Cardiac fibroblast (primary cell): ENCODE measurements at places on chromosomes 3 and 15.

- no peak for DNase-seq
Measured at GRCh38 chr3:30236011-30236410, 370.4 kb upstream of the TGFBR2 start.

GRCh38 chr3:45605534-45605933 is 11.0 kb downstream of the LIMD1 start:
- no peak for DNase-seq

DNA sequence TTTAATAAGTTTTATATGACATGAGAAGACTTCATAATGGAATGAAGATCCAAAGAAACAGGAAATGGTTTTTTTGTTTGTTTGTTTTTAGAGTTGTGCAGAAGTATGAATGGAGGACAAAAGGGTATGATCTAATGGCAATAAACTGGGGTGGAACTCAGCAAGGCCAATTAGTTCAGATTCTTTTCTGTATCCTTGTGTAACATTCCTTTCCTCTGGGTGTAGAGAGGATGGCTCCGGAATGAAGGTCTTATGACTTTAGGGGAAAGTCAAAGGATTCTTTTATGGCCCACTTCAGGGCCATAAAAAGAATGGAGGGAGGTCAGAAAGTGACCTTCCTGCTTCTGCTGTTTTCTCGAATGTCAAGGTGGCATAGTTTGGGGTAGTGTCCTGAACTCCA is 152.6 kb downstream of the DPH6 start:
- DNase-seq = no peak

GRCh38 chr3:138205527-138205926 is 18.4 kb downstream of the ARMC8 start:
- no peak for DNase-seq

DNA sequence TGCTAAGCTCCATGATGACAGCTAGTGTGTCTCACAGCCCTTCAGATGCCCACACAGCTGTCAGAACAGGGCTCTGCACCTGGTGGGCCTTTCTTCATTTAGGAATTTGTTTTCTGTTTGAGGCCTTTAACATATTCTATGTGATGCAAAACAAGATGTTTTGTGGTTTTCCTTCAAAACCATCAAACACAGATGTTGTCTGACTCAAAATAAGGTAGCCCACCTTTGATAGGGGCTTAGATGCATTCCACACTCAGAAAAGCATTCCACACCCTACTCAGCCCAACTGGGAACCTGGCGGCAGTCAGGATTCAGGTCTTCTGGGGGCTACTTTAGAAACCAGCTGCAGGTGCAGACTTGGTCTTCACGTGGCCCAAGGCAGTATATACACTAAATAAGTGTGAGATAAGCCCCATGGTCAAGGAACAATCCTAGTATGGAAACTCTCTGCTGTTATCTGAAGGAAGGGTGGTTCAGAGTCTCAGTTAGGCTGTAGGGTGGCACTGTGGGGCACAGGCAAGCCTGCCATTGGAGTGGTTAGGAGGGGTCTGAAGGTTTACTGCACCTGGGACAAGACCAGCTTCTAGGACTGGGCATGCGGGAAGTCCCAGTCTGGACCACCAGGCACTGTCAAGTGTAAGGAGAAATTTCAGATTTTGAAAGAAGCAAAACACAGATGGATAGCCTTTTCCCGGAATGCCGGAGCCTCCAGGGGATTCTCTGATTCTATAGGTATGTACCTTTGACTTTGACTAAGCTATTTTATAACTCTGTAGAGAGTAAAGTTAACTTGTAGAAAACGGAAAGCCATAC is 20.1 kb downstream of the LRRC2 start:
- no peak for DNase-seq

GRCh38 chr3:141493184-141493583 is 6.4 kb downstream of the RASA2 start:
- DNase-seq = no peak

- no peak for DNase-seq
Measured at GRCh38 chr15:64337761-64338160, 18.2 kb downstream of the CSNK1G1 start.

DNA sequence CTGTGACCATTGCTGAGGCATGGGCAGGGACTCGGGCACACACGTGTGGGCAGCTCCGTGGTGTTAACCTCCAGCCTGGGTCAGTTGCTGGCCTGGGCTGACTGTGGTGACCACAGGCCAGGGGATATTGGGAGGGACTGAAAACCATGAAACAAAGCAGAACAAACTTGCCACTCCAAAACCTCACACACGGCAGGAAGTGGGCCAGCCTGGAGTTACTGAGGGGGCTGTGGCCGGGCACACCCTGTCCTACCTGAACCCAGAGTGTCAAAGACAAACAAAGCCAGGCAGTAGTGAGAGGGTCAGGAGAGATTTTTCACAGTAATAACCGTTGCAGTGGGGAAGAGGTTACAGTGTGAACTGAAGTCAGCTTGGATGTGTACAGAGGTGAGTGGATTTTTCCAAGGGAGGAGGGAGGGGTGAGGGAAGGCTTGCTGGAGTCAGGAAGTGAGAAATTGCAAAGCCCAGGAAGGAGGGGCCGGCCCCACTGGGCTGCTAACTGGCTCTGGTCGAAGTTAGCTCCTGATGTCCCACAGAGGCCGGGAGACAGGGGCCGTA is 40.0 kb upstream of the ATP10A start:
- DNase-seq = peak; percentile 56

DNA sequence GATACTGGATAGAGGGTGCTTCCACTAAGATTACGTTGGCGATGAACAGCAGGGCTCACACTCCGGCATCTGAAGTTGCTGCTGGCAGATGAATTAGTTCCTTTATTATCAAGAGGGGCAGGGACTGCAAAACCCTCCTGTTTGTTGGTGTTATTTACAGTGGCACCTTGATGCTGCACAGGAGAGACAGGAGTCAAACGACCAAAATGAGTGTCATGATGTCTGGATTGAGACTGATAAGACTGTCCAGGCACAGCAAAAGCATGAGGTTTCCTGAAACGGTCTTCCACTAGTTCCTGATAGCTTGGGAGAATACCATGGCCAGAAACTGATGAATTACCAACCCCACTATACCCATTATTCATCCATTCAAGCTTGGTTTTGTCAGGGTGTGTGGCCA is 100.8 kb upstream of the NEDD4 start:
- DNase-seq = no peak

GRCh38 chr15:70342141-70342540 is 244.4 kb upstream of the TLE3 start:
- no peak for DNase-seq

DNA sequence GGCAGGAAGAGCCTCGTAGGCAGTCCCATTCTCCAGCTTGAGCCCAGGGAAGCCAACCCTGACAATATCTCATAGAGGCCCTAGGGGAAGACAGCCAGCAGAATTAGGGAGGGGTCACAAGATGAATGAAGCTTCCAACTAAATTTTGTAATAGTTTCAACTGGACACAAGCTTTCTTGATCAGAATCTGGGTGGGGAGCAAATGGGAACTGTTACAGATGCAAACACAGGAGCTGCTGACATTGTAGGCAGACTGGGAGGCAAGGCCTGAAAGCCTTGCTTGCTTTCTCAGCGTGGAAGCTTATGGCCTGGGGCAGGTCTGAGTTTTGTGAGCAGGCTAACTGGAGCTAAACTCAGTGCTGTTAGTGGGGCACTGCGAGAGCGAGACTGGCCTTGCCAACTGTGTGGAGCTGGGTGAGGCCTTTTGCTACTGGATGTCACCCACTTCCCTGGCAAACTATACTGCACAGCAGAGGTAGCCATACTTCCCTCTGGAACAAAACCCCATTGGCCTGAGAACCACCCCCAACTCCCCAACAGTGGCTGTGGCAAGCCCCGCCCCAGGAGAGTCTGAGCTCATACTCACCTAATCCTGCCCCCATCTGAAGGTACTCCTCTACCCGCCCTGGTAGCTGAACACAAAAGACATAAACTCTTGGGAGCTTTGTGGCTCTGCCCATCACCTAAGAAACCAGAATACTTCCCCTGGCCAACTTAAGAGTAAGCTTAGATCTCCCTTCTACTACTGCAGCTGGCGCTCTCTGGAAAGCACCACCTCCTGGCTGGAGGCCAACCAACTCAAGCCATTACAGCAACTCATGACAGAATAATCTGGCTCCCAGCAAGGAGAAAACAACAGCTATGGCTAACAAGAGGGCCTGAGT is 42.9 kb downstream of the CFAP20DC start:
- DNase-seq = peak; percentile 80

DNA sequence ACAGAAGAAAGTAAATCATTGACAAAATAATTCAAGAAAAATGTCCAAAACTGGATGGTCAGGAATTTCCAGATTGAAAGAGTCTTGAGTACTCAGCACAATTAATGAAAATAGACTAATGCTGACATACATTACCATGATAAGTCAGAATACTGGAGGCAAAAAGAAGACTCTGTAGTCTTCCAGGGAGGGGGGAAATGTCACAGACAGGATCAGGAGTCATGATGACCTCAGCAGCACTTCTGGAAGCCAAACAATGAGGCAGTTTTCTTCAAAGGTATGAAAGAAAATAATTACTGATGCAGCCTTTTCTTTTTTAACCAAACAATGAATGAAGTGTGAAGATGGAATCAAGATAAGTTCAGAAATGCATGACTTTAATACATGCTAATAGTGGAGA is 30.1 kb upstream of the SLC22A13 start:
- DNase-seq = peak; percentile 11

DNA sequence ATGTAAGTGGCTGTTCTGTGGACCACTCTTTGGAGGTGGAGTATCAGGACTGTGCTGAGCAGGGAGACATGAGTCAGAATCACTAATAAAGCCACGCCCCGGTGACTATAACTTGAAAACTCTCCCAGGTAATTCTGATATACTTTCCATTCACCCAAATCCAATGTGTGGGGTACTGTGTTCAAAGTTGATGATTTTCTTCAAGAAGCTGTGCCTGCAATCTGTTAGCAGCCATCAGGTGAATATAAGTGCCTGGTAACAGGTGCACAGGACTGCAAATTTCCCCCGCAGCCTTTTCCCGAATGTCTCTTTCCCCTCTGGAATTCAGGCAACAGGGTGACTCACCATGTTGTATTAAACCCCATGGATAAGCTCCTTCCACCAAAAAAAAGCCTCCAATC is 17.0 kb downstream of the MAGI1 start:
- DNase-seq = peak; percentile 27

- peak; percentile 52 for DNase-seq
Measured at GRCh38 chr15:84725001-84725491, 9.1 kb upstream of the SEC11A start.

- no peak for DNase-seq
Measured at GRCh38 chr3:71497971-71498444, 85.5 kb downstream of the FOXP1 start.

DNA sequence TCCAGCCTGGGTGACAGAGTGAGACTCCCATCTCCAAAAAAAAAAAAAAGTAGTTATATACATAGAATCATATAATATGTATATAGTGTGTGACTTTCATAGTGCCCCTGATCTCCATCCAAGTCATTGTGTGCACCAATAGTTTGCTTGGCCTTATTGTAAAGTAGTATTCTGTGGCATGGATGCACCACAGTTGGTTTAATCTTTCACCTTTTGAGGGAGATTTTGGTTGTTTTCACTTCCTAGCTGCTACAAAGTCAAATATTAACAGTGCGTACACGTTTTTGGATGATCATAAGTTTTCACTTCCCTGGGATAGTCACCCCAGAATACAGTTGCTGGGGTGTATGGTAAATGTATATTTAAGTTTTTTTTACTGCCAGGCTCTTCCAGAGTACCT is 162.8 kb downstream of the PTPRG start:
- no peak for DNase-seq

DNA sequence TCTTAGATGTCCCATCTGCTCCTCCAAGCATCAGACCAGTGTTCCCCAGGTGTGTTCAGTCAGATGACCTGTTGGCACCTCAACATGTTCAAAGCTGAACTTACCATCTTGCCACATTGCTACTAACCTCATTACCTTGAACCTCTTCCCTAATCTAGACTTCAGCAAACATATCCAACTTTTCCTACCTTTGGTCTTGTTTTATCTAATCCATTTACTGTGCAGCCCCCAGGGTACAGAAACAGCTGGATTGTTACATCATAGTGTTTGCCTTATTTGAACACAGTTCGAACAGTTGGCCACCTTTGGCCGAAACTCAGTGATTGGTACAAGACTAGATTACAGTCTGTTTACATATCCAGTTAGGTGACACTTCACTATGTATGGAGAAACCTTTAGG is 36.1 kb upstream of the MCF2L2 start:
- DNase-seq = no peak

GRCh38 chr3:188197388-188197847 is 43.5 kb downstream of the LPP start:
- no peak for DNase-seq

DNA sequence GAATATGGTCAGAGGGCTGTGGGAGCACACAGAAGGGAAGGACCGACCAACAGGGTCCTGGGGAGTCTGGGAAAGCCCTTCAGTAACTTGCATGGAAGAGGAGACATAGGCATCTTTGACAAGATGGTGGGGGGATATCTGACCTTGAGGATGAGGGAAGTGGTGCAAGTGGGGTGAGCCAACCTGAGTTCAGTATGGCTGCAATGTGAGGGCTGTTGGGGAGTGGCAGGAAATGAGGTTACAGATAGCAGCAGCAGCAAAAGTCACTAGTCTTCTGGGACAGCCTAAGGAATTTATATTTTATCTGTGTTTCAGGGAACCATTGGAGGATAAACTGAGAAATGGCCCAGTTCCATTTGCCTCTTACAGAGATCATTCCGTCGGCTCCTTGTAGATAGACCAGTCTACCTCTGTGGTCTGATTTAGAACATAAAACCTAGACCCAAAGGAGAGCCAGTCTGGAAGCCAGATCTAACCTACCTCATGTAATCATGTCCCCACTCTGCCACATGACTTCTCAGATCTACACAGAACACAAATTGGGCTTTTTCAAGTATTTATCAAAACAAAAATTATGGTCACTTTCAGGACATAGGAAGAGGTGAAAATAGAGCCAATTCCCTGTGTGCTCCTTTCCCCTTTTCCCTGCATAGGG is 75.6 kb downstream of the ST6GAL1 start:
- no peak for DNase-seq
